Endothelial cell (in vitro differentiated cells): ENCODE measurements at places on chromosomes 12 and 14.
A peak's percentile ranks its signal among the peaks of the same experiment; 100 is the strongest.

DNA sequence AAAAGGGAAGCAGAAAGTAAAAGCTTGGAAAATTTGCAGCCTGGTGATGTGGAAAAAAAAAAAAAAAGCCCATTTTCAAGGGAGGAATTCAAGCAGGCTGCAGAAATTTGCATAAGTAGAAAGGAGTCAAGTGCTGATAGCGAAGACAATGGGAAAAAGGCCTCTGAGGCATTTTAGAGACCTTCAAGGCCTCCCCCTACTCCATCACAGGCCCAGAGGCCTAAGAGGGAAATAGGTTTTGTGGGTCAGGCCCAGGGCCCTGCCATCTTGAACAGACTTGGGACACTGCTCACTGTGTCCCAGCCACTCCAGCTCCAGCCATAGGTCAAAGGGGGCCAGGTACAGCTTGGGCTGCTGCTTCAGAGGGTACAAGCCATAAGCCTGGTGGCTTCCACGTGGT, 13.8 kb upstream of the PRKD1 start:
- H3K36me3 ChIP-seq = no peaks in the 10 kb centered on the region
- H3K4me3 ChIP-seq = no peak overlapping the region
- no peaks in the 10 kb centered on the region for H3K27me3 ChIP-seq
- H3K27ac ChIP-seq = no peak overlapping the region
- no peak for DNase-seq
- H3K4me1 ChIP-seq = no peaks in the 10 kb centered on the region

- H3K4me3 ChIP-seq = no peak overlapping the region
- H3K27ac ChIP-seq = no peak overlapping the region
- no peaks in the 10 kb centered on the region for H3K4me1 ChIP-seq
- H3K36me3 ChIP-seq = peaks cover 4% of the 10 kb centered on the region
These were observed 10.8 kb downstream of the TMEM179 start for GRCh38 chr14:104593710-104594136.

DNA sequence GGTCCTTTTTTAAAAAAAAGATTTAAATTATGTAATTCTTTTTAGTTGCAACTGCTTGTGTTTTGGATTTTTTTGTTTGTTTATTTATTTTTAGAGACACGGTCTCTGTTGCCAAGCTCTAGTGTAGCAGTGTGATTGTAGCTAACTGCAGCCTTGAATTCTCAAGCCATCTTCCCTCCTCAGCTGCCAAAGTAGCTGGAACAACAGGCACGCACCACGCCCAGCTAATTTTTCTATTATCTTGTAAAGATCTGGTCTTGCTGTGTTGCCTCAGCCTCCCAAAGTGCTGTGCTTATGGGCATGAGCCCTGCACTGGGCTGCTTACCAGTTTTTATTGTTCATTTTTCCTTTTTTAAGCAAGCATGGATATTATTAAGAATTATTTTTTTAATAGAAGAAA, 10.6 kb upstream of the ART4 start:
- no peaks in the 10 kb centered on the region for H3K4me1 ChIP-seq
- no peaks in the 10 kb centered on the region for H3K36me3 ChIP-seq
- H3K27me3 ChIP-seq = peaks cover 3% of the 10 kb centered on the region
- H3K27ac ChIP-seq = no peak overlapping the region
- H3K4me3 ChIP-seq = no peak overlapping the region

DNA sequence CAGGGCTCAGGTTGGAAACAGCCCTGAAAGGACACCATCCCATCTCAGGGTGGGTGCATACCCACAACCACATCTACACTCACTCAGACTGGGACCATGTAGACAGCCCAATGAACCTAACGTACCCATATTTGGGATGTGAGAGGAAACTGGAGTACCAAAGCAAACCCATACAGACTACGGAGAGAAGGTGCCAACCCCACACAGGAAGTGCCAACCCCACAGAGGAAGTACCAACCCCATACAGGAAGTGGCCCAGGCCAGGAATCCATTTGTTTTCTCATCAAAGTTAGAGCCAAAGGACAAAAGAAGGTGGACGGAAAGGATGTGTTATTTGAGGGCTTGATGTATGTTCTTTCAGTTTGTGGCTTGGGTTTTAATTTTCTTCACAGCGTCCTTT, 19.5 kb upstream of the SPIC start:
- no peak overlapping the region for H3K4me3 ChIP-seq
- H3K27ac ChIP-seq = no peak overlapping the region
- DNase-seq = no peak

DNA sequence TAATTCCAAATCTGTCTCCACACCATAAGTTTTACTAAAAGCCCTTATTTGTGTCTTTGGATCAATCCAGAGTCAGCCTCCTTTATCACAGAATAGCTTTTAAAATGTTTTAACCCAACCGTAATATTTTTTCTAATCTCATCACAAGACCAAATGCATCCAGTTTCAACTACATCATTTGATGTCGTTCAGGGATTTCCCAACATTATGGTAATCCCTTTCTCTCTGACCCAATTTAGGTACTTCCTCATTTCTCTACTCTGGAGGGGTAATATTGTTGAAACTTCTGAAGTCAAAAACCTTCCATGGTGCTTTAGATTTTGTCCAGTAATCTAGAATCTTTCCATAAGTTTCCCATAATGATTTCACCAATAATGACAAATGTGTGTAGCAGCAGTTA, 596.8 kb downstream of the SOX5 start:
- DNase-seq = no peak
- no peaks in the 10 kb centered on the region for H3K27me3 ChIP-seq
- H3K4me3 ChIP-seq = no peak overlapping the region
- no peak overlapping the region for H3K27ac ChIP-seq
- no peaks in the 10 kb centered on the region for H3K36me3 ChIP-seq

- peaks cover 11% of the 10 kb centered on the region for H3K4me1 ChIP-seq
- H3K4me3 ChIP-seq = no peak overlapping the region
- no peak overlapping the region for H3K27ac ChIP-seq
- peaks cover 36% of the 10 kb centered on the region for H3K36me3 ChIP-seq
- no peak for DNase-seq
- H3K27me3 ChIP-seq = no peaks in the 10 kb centered on the region
These were observed 9.5 kb downstream of the ACIN1 start for GRCh38 chr14:23085458-23085857.

DNA sequence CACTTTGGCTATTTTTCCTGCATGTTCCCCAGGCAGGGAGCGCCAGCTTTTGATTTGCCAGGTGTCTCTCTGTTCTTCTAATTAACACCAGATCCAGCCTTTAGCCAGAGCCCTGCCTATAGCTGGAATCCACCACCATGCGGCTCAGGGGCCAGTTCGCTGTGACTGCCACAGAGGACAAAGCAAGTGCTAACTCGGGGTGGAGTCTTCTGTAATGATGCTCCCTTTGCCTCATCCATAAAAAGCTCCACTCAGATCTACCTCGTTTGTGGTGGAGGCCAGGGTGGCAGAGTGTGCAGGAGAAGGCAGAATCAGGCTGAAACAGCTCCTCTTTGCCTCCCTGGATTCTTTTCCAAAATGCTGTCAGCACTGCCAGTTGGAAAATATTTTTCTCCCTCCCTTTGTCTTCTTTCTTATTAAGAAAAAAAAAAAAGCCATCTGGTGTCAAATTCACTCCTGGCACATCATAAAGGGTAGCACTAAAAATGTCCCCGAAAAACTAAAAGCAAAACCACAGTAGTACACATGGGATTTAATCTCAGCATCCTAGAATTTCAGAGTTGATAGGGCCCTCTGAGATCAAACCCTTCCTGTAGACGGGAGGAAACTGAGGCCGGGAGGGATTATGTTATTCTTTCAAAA, 18.0 kb upstream of the CTDSP2 start:
- no peak overlapping the region for H3K27ac ChIP-seq
- H3K4me1 ChIP-seq = peaks cover 10% of the 10 kb centered on the region
- H3K27me3 ChIP-seq = peaks cover 11% of the 10 kb centered on the region
- H3K4me3 ChIP-seq = peak overlapping the region; percentile 37
- no peak for DNase-seq

DNA sequence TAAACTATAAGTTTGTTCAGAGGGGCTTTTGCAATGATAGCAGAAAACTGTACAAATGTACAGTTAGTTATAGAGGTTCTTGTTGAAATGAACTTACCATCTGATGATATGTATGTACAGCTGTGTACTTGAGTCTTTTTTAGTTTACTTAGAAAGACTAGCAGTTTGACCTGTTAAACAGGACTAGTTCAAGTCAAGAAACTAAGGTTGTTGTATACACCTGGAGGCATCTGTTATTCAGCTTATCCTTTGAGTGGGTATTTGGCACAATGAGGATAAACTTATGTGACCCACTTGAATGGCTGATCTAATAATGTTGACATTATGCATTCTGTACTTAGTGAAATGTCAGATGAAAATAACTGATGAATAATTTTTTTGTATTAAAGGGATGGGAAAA, 13.4 kb downstream of the MTERF2 start:
- DNase-seq = no peak
- no peaks in the 10 kb centered on the region for H3K4me1 ChIP-seq
- peaks cover 6% of the 10 kb centered on the region for H3K36me3 ChIP-seq
- H3K27me3 ChIP-seq = no peaks in the 10 kb centered on the region

DNA sequence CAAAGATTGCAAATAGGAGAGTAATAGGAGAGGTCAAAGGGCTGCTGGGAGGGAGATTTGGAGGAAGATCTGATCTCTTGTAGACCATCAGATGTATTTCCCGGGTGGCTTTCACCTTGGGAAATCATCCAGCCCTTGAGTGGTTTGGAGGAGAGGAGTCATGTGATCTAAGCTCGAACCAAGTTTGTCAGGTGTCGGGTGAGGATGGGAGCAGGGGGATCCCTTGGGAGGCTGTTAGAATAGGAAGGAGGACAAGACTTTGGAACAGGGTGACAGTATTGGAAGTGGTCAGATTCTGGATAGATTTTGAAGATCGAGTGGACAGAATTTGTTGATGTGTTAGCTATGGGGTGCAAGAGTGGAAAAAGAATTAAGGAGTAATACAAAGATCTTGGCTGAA, 46.6 kb downstream of the C12orf75 start:
- no peak for DNase-seq
- H3K36me3 ChIP-seq = no peaks in the 10 kb centered on the region
- H3K27ac ChIP-seq = no peak overlapping the region
- H3K4me3 ChIP-seq = no peak overlapping the region

DNA sequence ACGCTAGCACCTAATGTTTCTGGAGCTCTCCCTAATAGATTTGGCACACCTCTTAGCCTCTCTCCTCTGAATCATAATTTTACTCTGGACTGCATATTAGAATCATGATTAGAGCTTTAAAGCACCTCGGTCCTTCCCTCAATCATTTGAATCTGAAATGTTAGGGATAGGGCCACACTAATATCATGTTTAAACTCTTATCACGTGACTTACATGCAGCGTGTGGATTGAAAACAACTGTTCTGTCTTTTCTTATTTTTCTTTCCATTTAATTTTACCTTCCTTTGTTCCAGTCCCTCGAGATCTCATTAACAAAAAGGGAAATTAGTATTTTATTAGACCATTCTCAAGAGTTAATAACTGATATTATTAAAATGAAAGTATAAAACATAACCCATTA, 762.5 kb upstream of the FLRT2 start:
- no peak overlapping the region for H3K4me3 ChIP-seq
- DNase-seq = no peak
- no peaks in the 10 kb centered on the region for H3K36me3 ChIP-seq
- no peaks in the 10 kb centered on the region for H3K27me3 ChIP-seq

- H3K4me3 ChIP-seq = no peak overlapping the region
- peaks cover 34% of the 10 kb centered on the region for H3K4me1 ChIP-seq
- H3K27me3 ChIP-seq = peaks cover 4% of the 10 kb centered on the region
These were observed 36.3 kb downstream of the IQSEC3 start for GRCh38 chr12:102879-103168.

DNA sequence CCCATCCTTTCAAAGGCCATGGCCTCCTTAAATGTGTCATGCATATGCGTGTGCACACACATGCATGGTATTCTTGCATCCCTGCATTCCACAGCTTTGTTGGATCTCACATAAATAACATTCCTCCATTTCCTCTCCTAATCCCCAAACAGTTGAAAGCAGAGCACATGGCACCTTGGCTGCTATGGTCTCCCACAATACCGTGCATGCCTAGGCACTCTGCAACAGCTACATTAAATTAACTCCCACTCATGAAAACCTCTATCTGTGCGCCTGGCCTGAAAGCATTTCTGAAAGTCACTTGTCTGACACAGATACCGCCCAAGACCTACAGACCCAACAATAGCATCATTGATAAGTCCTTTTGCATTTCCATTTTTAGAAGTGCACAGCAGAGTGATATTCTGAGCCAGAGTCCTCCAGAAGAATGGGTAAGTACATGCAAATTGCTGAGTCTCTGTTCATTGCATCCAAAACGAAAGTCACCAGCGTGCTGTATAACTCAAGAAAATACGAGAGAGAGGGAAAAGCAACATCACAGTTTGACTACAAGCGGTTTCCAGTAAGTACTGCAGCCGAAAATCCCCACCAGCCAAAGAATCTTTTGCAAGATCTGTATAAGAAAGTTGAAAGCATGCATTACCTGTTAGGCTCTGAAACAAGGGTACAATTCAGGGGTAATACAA, 436 bp downstream of the ASB2 start:
- no peak overlapping the region for H3K27ac ChIP-seq
- H3K36me3 ChIP-seq = no peaks in the 10 kb centered on the region
- peaks cover 6% of the 10 kb centered on the region for H3K4me1 ChIP-seq
- no peak overlapping the region for H3K4me3 ChIP-seq
- H3K27me3 ChIP-seq = peaks cover 3% of the 10 kb centered on the region
- DNase-seq = no peak

DNA sequence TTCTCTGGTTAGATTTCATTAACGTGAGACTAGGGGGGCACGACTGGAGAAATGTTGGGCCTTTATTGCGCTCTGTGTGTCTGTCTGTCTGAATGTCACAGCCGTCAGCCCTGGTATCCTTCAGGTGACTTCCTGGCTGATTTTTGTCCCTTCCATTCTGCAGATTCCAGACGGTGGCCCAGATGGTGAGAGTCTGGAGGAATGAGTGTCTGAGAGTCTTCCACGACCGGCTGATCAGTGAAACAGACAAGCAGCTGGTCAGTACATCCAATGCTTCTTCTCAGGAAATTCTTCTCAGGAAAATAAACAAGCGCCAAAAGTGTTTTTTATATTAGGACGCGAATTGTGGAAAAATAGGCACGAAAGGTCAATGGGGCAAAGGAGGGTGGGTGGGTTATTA, 93.5 kb downstream of the CCDC92 start:
- peaks cover 8% of the 10 kb centered on the region for H3K27me3 ChIP-seq
- no peak overlapping the region for H3K27ac ChIP-seq
- DNase-seq = no peak
- no peaks in the 10 kb centered on the region for H3K36me3 ChIP-seq

GRCh38 chr12:27900920-27901879, 71.3 kb downstream of the PTHLH start:
- peaks cover 5% of the 10 kb centered on the region for H3K4me1 ChIP-seq
- no peak overlapping the region for H3K27ac ChIP-seq
- H3K4me3 ChIP-seq = no peak overlapping the region
- DNase-seq = no peak
- no peaks in the 10 kb centered on the region for H3K36me3 ChIP-seq
- H3K27me3 ChIP-seq = peaks cover 1% of the 10 kb centered on the region

GRCh38 chr12:18570543-18570942, 167.3 kb downstream of the PLCZ1 start:
- H3K27me3 ChIP-seq = no peaks in the 10 kb centered on the region
- H3K4me3 ChIP-seq = no peak overlapping the region
- no peak overlapping the region for H3K27ac ChIP-seq
- H3K36me3 ChIP-seq = no peaks in the 10 kb centered on the region
- no peak for DNase-seq

GRCh38 chr14:79199217-79199616, 1012.1 kb downstream of the DIO2 start:
- no peak overlapping the region for H3K4me3 ChIP-seq
- H3K36me3 ChIP-seq = no peaks in the 10 kb centered on the region
- H3K27ac ChIP-seq = no peak overlapping the region
- no peaks in the 10 kb centered on the region for H3K4me1 ChIP-seq
- no peak for DNase-seq
- no peaks in the 10 kb centered on the region for H3K27me3 ChIP-seq

GRCh38 chr12:55637467-55637866, 775 bp downstream of the OR10P1 start:
- no peaks in the 10 kb centered on the region for H3K36me3 ChIP-seq
- H3K4me3 ChIP-seq = no peak overlapping the region
- H3K27me3 ChIP-seq = peaks cover 9% of the 10 kb centered on the region
- DNase-seq = no peak
- H3K27ac ChIP-seq = no peak overlapping the region
